ENCODE measurements at places on chromosomes 3 and 15.

GRCh38 chr3:47469616-47470015, 6.1 kb downstream of the SCAP start:
- DNase-seq = no peak

- no peak for DNase-seq
These were observed 181.0 kb downstream of the ZBBX start for GRCh38 chr3:167198949-167199600.

GRCh38 chr3:161770484-161771386, 274.1 kb downstream of the OTOL1 start:
- DNase-seq = no peak

GRCh38 chr15:38041576-38041975, 107.1 kb downstream of the TMCO5A start:
- no peak for DNase-seq

- DNase-seq = peak; percentile 19
These were observed 79.8 kb downstream of the ABHD5 start for GRCh38 chr3:43770426-43771103.

DNA sequence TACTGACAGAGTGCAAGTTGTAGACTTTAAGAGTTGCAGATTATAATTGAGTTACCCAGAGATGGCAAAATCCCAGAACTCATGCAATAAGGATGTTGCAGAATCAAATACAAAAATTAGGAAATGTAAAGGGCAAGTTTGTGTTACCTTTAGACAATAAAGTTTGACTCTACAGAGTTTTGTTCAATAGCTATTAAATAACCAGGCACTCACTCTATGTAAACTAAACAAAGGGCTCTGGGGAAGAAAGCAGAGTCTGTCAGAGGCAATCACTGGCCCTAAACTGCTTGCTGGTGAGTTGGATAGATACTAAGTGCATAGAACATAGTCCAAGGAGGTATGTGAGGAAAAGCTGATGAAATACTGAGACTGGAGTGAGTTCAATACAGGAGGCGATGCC, 40.0 kb upstream of the PLCL2 start:
- no peak for DNase-seq

DNA sequence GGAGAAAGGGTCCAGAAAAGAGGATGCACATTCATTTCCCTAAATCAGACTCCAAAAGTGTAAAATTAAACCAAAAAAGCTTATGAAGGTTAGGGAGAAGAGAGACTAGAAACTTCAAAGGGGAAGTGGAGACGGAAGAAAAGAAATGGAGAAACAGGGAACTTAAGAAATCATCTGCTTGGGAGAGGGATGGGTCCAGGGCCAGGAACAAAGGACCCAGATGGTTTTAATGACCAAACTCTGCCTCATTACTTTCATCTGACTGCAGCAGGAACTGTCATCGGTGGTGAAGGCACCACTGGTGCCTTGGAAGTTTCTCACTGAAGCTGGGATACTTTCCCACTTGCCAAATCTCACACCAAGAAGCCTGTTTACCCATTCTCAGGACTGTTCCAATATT, 70.5 kb upstream of the SLC4A7 start:
- DNase-seq = no peak

- no peak for DNase-seq
These were observed 8.1 kb downstream of the XIRP1 start for GRCh38 chr3:39184081-39184967.

GRCh38 chr3:133927540-133928066, 31.9 kb upstream of the RAB6B start:
- DNase-seq = peak; percentile 36

GRCh38 chr15:29821416-29822099, 710 bp downstream of the TJP1 start:
- DNase-seq = no peak

DNA sequence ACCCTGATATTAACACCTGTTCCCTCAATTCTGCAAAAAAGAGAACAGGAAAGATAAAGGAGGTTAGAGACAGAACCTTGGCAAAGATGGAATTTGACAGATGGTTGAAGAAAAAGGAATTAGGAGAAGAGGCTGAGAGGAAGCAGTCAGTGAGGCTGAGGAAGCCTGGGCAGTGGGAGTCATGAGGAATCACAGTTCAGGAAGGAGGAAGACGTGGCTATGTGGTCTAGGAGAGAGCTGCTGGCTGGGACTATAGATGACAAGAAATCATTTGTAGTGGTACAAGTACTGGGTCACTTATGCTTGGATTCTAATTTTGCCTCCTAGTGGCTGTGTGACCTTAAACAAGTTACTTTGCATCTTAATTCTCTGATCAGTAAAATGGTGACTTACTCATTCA, 49.0 kb downstream of the LARS2 start:
- DNase-seq = no peak

GRCh38 chr15:59997070-59997701, 6.9 kb upstream of the FOXB1 start:
- no peak for DNase-seq

- no peak for DNase-seq
These were observed 12.9 kb upstream of the ULK3 start for GRCh38 chr15:74855857-74856256.

DNA sequence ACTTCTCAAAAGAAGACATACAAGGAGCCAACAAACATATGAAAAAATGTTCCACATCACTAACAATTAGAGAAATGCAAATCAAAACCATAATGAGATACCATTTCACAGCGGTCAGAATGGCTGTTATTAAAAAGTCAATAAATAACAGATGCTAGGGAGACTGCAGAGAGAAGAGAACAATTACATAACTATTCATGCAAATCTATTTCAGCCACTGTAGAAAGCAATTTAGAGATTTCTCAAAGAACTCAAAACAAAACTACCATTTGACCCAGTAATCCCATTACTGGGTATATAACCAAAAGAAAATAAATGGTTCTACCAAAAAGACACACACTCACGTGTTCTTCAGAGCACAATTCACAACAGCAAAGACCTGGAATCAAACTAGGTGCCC, 116.3 kb downstream of the VPS13C start:
- no peak for DNase-seq

DNA sequence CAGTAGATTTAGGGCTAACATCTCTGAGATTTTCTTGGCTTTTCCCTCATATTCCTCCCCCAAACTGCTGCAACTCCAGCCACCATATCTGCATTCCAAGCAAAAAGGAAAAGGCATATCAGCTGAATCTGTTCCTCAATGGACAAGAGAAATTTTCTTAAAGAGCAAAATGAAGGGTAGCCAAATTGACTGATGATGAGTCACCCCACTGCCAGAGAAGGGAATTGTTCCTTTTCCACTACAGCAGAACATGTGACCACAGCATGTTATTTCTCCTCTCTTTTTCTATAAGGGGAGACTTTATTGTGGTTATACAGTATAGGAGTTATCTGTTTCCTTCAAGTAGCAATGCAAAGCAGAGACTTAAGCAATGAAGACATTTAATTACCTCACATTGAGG, 172.5 kb downstream of the MTHFS start:
- DNase-seq = no peak

- DNase-seq = no peak
These were observed 163.8 kb upstream of the CDIN1 start for GRCh38 chr15:36415643-36416042.

DNA sequence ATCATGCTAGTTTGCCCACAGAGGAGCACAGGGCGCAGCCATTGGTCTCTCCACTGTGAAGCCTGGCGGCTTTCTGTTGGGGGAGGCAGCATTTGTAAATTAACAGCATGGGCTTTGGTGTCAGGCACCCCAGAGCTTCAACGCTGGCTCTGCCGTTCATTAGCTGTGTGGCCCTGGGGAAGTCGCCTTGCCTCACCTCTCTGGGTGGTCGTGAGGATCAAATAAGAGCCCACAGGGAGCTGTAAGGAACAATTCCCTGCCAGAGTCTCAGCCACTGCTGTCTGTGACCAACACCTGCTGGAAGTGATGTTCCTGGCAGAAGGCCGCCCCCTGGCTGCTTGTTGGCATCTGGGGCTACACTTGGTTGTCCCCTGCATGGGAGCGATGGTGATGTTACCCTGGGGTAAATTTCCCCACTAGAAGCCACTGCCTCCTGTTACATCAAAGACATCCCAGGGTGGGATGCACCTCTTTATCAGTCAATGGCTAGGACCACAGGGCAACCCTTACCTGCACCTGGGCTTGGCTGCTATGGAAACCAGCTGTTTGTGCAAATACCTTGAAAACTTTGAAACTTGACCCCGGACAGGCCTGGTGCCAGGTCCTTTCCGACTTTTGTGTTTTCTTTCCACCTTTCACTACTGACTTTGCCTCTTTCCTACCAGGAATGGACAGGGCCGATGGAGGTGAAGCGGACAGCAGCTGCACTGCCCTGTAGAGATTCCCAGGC, 36.9 kb downstream of the DNASE1L3 start:
- no peak for DNase-seq

- no peak for DNase-seq
These were observed 14.5 kb downstream of the POLQ start for GRCh38 chr3:121531269-121531668.

- DNase-seq = no peak
These were observed 471.8 kb downstream of the C3orf38 start for GRCh38 chr3:88621586-88621985.

GRCh38 chr3:64174328-64174727, 50.9 kb downstream of the PRICKLE2 start:
- DNase-seq = no peak

GRCh38 chr3:188179006-188179966, 25.3 kb downstream of the LPP start:
- DNase-seq = no peak

GRCh38 chr15:80241508-80241907, 10.5 kb downstream of the CTXND1 start:
- DNase-seq = no peak

- DNase-seq = peak; percentile 24
These were observed 37.0 kb upstream of the TRIM71 start for GRCh38 chr3:32780735-32781210.

- no peak for DNase-seq
These were observed 307.2 kb downstream of the FEZF2 start for GRCh38 chr3:62065985-62066693.

- DNase-seq = no peak
These were observed 11.2 kb downstream of the TSC22D2 start for GRCh38 chr3:150419076-150419868.

DNA sequence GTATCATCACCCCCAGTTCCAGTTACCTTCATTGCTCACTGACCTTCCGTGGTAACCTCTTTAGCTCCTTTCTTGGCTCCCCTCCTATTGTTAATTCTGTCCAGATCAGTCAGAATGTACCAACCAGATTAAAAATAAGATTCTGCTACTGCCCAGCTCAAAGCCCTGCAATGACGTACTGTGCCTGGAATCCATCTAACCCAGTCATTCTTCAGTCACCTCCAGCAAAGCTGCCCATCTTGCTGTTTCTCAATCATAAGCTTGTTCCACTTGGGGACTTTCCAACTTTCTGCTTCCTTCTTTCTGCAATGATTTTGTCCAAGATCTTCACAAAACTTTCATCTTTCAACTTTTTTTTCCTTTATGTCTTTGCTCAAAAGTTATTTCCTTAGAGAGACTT, 512.0 kb upstream of the ZNF385D start:
- no peak for DNase-seq

GRCh38 chr3:170555329-170555728, 30.5 kb downstream of the SLC7A14 start:
- DNase-seq = no peak

GRCh38 chr3:31164381-31164780, 269.9 kb upstream of the GADL1 start:
- no peak for DNase-seq

- DNase-seq = no peak
These were observed 535 bp downstream of the C2CD4B start for GRCh38 chr15:62164396-62165103.

GRCh38 chr3:134721214-134721613, 70.4 kb upstream of the KY start:
- no peak for DNase-seq

DNA sequence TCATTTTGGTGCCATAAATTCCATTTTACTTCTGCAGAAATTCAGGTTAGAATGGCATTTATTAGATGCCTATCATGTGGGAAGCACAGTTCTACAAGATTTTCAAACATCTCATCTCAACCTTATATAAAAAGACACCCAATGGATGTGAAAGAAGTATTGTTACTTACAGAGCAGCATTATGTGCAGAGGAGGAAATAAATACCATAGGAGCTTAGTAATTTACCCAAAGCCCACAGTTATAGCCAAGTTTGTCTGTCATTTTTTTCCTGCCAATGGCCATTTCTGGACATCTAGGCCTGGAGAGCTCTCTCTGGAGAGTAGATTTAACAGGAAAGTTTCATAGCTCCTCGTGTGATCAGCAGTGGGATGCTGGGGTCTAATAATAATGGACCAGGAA, 659.4 kb upstream of the NAALADL2 start:
- DNase-seq = no peak

- DNase-seq = no peak
These were observed 109.9 kb upstream of the GAP43 start for GRCh38 chr3:115513416-115513800.

GRCh38 chr3:102529452-102529851, 94.6 kb downstream of the ZPLD1 start:
- DNase-seq = no peak

GRCh38 chr15:53397041-53397616, 362.3 kb downstream of the WDR72 start:
- DNase-seq = no peak

DNA sequence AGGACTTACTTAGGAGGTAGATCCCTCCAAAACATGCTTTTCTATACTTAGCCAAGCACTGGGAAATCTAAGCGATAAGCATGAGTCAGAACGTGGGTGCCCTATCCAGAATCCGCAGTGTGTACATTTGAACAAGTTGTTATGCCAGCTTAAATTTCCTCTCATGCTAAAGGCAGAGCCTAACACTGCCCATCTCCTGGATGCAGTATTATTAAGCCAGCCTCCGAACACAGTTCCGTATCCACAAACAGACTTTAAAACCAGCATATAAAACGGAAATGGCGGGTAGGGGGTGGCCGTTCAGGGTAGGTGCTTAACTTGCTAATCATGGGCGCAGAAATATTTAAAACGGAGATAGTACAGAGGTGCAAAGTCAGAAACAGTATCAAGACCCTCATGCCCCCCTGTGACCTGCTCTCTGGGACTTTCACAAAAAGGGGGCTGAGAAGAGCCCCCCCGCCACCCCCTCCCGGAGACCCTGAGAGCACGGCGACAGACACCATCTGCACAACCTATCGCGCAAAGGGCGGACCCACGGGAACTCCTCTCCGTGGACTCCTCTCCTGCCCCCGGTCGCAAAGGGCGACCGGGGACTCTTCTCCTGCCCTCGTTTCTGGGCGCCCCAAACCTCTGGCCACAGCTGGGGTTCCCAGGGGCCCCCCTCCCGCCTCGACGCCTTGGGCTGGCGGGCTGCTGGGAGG, 889 bp upstream of the LRRIQ4 start:
- DNase-seq = no peak
